ENCODE measurements at places on chromosomes 6 and 20. TPM values are rescaled to one million over a fixed set of nuclear protein-coding genes. Genes with fewer than 3 reads are reported as not detected.

GRCh38 chr6:165266621-165267020, 42.8 kb downstream of the C6orf118 start:
- H3K4me3 ChIP-seq, result no peak overlapping the region

- H3K27me3 ChIP-seq, result no peaks in the 10 kb centered on the region
- peak; percentile 33 for DNase-seq
- no peak overlapping the region for H3K4me3 ChIP-seq
Measured at GRCh38 chr6:122476131-122476530, 4.5 kb upstream of the SERINC1 start.

- H3K27ac ChIP-seq, result no peak overlapping the region
- H3K27me3 ChIP-seq, result no peaks in the 10 kb centered on the region
- H3K4me1 ChIP-seq, result no peaks in the 10 kb centered on the region
- H3K4me3 ChIP-seq, result no peak overlapping the region
- no peaks in the 10 kb centered on the region for H3K36me3 ChIP-seq
Measured at GRCh38 chr6:80501636-80502035, 395.2 kb downstream of the BCKDHB start.

- H3K4me3 ChIP-seq, result no peak overlapping the region
- H3K27ac ChIP-seq, result no peak overlapping the region
- H3K36me3 ChIP-seq, result no peaks in the 10 kb centered on the region
- no peak for DNase-seq
Measured at GRCh38 chr6:34004706-34005105, 141.2 kb downstream of the GRM4 start.

- H3K27me3 ChIP-seq, result no peaks in the 10 kb centered on the region
- no peak overlapping the region for H3K27ac ChIP-seq
- peaks cover 32% of the 10 kb centered on the region for H3K4me1 ChIP-seq
- peaks cover 66% of the 10 kb centered on the region for H3K36me3 ChIP-seq
- DNase-seq, result no peak
Measured at GRCh38 chr20:10655720-10656669, 17.8 kb downstream of the JAG1 start.

GRCh38 chr6:158024566-158025297, 43.1 kb downstream of the SYNJ2 start:
- H3K36me3 ChIP-seq, result peaks cover 14% of the 10 kb centered on the region
- H3K27me3 ChIP-seq, result no peaks in the 10 kb centered on the region
- peak; percentile 66 for DNase-seq

GRCh38 chr20:4431446-4431845, 290.3 kb upstream of the PRND start:
- H3K4me1 ChIP-seq, result peaks cover 14% of the 10 kb centered on the region
- H3K27me3 ChIP-seq, result no peaks in the 10 kb centered on the region
- no peak overlapping the region for H3K27ac ChIP-seq
- no peak overlapping the region for H3K4me3 ChIP-seq
- no peaks in the 10 kb centered on the region for H3K36me3 ChIP-seq
- DNase-seq, result no peak

DNA sequence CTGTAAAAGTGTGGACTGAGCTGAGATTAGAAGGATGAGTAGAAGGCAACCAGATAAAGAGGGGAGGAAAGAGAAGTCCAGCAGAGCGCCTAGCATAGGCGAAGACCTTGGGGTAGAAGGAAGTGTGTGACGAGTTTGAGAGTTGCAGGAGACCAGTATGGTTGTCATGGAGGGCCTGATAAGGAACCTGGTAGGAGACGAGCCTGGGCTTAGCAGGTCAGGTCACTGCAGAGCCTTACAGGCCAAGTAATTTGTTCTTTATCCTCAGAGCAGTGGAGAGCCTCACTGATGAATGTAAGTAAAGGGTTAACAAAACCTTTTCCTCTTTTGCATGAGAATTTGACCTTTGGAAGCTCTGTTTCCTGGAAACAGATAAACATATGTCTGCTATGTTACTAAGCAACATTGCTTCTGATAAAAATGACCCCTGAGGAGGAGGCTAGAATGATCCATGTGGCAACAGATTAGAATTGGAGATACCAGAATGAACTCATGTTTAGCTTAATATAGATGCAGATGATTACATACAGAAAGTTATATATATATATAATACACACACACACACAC, 2.9 kb upstream of the TMEM74B start:
- DNase-seq, result no peak
- H3K4me3 ChIP-seq, result no peak overlapping the region
- no peaks in the 10 kb centered on the region for H3K36me3 ChIP-seq
- no peak overlapping the region for H3K27ac ChIP-seq

DNA sequence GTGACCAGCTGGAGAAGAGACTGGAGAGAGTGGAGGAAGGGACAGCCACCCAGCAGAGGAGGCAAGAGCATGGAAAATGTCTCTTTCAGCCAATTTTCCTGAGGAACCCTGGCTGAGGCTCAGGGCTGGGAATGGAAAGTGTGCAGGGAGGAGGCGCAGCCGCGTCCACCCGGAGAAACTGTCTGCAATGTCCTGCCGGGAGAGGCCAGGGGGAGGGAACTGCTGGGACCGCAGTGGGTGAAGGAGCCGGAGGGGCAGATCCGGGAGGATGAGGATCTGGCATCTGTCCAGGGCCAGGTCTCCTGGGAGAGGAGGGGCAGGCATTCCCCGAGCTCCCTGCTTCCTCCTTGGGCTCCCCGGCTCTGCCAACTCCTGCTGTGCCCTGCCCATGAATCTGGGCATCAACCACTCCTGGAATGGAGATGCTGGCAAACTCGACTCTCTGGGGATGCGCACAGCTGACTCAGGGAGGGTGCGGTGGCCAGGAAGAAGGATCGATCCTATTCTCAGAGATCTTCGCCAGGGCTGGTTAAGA, 17.4 kb upstream of the HM13 start:
- 0 out of 2 replicates have a peak, but pooled peaks cover 2% of the 10 kb centered on the region for H3K4me1 ChIP-seq
- no peaks in the 10 kb centered on the region for H3K36me3 ChIP-seq
- peaks cover 9% of the 10 kb centered on the region for H3K27me3 ChIP-seq
- DNase-seq, result no peak
- H3K27ac ChIP-seq, result no peak overlapping the region

DNA sequence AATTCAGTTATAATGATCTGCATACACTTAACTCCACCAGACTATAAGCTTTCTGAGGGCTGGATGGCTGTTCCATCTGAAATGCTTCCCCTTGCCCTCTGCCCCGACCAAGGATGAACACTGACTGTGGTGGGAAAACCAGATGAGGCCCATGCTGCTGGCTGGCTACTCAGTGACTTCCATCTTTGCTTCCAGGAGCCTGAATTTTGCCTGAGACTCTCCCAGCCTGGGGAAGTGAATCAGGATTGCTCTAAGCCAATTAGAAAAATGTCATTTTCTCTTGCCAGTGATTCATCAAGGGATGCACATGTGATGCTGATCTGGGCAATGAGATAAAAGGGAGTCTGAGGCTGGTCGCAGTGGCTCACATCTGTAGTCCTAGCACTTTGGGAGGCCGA, 1.7 kb upstream of the TOMM34 start:
- no peak overlapping the region for H3K4me3 ChIP-seq
- DNase-seq, result peak; percentile 77
- peaks cover 2% of the 10 kb centered on the region for H3K36me3 ChIP-seq
- H3K27ac ChIP-seq, result no peak overlapping the region
- H3K4me1 ChIP-seq, result peaks cover 5% of the 10 kb centered on the region
- no peaks in the 10 kb centered on the region for H3K27me3 ChIP-seq

DNA sequence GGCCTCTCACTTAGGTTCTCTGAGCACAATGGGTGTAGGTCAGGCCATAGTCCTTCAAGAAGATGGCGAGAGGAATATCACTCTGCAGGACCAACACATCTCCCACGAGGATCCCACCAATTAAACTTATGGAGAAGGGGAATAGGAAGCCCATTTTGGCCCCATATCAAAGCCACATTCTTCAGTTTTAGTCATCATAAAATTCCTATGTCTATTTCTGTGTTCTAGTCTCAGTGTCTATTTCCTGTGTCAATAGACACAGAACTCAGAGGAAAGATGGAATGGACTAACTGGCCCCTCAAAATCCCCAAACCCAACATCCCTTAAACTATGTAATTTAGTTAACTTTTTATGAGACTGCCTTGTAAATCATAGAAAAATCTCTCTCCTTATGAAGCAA, 216.8 kb downstream of the HACE1 start:
- no peaks in the 10 kb centered on the region for H3K27me3 ChIP-seq
- no peak for DNase-seq
- no peak overlapping the region for H3K27ac ChIP-seq
- no peak overlapping the region for H3K4me3 ChIP-seq

DNA sequence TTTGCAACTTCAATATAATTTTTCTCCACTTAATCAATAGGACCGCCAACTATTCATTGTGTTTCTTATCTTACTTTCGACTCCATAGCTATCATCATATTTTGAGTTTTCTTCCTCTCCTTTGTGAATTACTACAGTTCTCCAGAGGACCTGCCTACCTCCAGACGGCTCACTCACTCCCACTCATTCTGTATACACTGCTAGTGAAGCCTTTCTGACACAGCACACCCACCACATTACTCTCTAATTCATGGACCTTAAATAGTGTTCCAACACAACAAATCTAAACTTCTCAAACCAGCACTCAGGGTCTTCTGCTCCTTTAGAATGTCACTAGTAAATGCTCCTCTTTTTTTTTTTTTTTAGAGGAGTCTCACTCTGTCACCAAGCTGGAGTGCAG, 23.8 kb downstream of the FKBP5 start:
- no peaks in the 10 kb centered on the region for H3K27me3 ChIP-seq
- H3K36me3 ChIP-seq, result no peaks in the 10 kb centered on the region
- peaks cover 17% of the 10 kb centered on the region for H3K4me1 ChIP-seq
- peak; percentile 27 for DNase-seq

- no peak overlapping the region for H3K27ac ChIP-seq
- H3K4me1 ChIP-seq, result peaks cover 30% of the 10 kb centered on the region
- peaks cover 3% of the 10 kb centered on the region for H3K36me3 ChIP-seq
- H3K4me3 ChIP-seq, result no peak overlapping the region
- no peaks in the 10 kb centered on the region for H3K27me3 ChIP-seq
Measured at GRCh38 chr20:34001378-34001777, 7.7 kb downstream of the RALY start.

DNA sequence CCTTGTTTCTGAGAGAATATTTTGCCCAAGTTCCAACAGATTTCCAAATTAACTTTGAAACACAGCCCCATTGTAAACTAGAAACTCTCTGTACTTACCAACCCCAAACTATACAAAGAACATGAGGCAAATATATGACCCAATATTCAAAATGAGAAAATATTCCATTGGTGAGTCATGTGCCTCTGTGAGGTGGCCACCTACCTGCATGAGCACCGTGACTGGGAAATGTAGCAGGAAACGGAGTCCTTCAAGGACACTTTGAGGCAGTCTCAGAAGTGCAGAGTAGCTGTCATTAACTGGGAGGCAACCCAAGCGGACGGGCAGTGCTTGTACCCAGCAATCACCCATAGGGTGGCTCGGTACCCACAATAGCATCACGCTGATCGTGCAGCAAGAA, 335.5 kb upstream of the NOX3 start:
- H3K4me3 ChIP-seq, result no peak overlapping the region
- no peaks in the 10 kb centered on the region for H3K36me3 ChIP-seq
- H3K27me3 ChIP-seq, result no peaks in the 10 kb centered on the region
- no peak for DNase-seq
- H3K27ac ChIP-seq, result no peak overlapping the region

Gene CFAP206
- 0.28 TPM for total RNA-seq

Gene VWA7
- total RNA-seq, result 0.28 TPM

Data from IMR-90 (cell line).